ENCODE measurements at places on chromosomes 2 and 18.

DNA sequence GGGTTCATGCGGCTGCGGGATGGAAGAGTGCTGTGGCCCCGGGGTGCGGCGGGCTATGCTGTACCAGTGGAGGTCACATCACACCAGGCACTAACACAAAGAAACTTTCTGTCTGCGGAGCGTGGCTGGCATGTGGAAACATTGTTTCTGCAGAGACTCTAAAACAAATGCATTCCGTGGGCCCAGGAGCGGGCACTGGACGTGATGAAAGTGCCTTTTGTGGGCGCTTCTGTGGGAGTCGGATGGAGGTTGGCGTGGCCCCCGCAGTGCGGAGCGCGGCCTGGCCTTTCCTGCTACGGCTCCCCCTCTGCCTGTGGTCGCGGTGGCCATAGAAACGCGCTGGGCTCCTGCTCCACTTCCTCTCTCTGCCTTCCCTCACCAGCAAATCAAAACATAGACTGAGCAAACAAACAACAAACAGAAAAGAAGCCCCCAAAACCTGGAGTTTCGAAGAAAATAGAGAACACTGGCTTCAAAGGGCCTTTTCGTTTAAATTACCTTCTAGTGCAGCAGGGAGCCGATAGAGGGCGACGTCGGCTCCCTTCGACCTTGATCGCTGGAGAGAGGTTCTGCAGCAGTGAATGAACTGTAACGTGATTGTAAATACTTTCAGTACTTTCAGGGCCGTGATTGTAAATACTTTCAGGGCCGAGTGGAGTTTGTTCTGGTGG is 51.4 kb downstream of the KIF5C start:
- peak; percentile 60 for DNase-seq

- peak; percentile 94 for DNase-seq
Measured at GRCh38 chr2:68357605-68358337, 7.3 kb upstream of the PLEK start.

DNA sequence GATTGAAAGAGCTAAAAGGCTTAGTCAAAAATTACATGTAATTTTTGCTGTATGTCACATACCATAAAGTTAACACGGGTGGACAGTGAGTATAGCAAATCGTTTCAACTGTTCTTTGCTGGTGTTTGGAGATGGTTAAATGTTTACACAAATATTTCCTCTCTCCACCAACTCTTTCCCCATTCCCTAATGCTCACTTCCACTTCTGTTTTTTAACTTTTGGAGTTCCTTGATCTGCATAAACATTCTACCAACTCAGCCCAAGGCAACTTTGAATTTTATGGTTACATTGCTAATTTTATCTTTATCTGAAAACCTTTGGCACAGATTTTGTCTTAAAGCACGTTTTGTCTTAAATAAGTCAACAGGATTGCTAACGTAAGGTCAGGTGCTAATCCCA is 1.9 kb upstream of the SPOPL start:
- no peak for DNase-seq

DNA sequence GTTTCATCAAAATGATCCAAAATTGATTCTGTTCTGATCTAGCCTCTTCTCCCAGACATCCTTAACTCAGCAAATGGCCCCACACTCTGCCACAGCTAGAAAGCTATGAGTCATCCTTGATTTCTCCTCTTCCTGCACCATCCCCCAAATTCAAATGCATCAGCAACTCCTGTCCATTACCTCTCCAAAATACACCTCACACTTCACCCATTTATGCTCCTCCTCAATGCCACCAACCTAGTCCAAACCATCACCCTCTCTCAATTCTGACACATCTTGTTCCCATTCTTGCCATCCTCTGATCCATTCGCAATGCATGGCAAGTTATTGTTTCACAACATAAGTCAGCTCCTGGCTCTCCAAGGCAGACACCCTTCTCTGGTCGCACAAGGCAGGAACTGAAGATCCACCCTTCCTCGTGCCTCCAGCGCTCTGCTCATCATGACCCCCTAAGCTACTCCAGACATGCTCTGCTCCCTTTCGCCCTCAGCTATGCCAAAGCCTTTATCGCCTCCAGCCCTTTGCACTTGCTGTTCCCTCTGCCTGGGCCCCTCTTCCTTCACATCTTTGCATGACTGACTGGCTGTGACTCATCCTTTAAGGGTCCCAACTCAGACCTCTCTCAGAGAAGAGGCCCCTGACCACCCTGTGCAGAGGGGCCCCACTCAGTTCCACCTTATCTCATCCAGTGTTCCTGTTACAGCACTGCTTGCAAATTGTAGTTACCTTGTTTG is 83.6 kb downstream of the MREG start:
- DNase-seq = no peak

DNA sequence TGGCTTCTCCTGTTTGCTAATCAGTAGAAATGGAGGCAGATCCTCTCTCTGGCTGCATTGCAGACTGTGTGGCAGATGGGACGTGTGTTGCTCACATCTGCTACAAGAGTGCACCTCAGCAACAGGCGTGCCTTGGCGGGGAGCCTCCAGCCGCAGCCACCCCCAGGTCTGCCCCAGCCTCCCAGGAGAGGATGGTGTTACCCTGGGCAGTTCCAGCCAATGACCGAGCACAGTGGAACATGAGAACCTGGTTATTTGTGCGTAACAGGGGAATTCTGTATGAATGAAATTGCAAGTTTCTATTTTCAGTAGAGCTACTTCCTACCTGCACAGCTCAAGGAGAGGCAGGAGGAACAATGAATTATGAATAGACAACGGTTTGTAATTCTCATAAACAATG is 130.6 kb upstream of the CBLN2 start:
- DNase-seq = no peak

GRCh38 chr2:182894174-182894573 is 27.7 kb upstream of the FRZB start:
- DNase-seq = no peak

- no peak for DNase-seq
Measured at GRCh38 chr2:10103179-10103578, 19.4 kb upstream of the RRM2 start.

- no peak for DNase-seq
Measured at GRCh38 chr2:238921259-238921658, 73.4 kb downstream of the TWIST2 start.

DNA sequence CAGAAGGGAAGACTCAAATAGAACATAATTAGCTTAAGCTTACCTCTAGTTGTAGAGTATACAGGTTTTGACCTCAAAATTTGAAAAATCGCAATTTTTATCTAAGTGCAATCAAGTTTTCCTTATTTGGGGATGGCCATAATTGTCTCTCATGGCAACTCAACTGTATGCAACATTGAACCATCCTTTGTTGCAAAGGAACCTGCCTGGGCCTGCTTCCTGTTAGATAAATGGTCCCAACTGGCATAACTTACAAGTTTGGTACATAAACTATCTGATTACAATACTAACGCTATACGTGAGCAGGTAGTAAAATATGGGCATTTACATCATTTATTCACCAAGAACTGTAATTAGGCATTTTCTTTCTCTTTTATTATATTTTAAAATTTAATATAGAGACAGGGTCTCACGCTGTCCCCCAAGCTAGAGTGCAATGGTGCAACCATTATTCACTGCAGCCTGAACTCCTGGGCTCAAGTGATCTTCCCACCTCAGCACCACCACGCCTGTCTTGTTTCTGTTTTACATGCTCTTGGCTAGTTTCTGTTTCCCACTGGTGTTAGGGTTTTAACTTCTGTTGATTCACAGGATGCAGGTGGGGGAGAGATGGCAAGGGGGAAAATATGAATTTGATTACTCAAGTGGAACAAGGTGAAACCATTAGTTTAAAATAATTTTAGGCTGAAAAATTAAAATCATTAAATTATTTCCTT is 55.3 kb upstream of the B3GNT2 start:
- DNase-seq = no peak

GRCh38 chr2:123917241-123917640 is 107.8 kb upstream of the CNTNAP5 start:
- DNase-seq = no peak

- peak; percentile 31 for DNase-seq
Measured at GRCh38 chr2:98710734-98711133, 20.2 kb downstream of the MGAT4A start.

GRCh38 chr2:64398516-64399129 is 55.3 kb upstream of the LGALSL start:
- DNase-seq = no peak

GRCh38 chr2:43754180-43754579 is 19.7 kb upstream of the DYNC2LI1 start:
- DNase-seq = no peak

GRCh38 chr2:81234711-81235110 is 930.2 kb upstream of the LRRTM1 start:
- no peak for DNase-seq

DNA sequence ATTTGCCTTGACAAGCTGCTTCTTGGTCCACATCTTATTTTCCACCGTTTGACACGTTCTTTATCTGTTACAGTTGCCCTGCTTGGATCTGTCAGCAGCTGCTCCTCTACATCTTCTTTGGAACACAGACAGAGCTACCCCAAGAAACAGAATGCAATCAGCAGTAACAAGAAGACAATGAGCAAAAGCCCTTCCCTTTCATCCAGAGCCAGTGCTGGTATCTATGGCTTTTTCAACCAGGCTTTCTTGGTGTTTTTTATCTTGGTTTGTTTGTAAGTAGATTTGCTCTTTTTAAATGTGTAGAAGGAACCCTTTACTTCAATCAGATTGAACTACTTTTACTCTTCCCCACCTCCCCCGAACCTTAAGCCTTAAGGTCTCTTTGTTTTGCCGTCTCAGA is 41.9 kb downstream of the CLIP4 start:
- no peak for DNase-seq

DNA sequence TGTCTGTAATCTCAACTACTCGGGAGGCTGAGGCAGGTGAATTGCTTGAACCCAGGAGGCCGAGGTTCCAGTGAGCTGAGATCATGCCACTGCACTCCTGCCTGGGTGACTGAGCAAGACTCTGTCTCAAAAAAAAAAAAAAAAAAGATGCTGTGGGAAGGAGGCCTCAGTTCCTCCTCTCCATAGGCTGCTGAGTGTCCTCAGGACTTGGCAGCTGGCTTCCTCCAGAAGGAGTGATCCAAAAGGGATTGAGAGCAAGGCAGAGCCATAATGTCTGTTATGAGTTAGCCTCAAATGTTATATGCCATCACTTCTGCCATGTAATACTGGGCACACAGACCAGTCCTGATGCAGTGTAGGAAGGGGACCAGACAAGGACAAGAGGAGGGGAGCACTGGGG is 6.6 kb upstream of the NPC1 start:
- DNase-seq = no peak

- DNase-seq = no peak
Measured at GRCh38 chr2:54083445-54083844, 32.0 kb upstream of the ACYP2 start.

Data from hematopoietic multipotent progenitor cell treated with erythropoietin and hydrocortisone succinate and interleukin-3 and kit ligand, for 8 days (in vitro differentiated cells).